ENCODE measurements at places on chromosomes 6 and 20.
A peak's percentile ranks its signal among the peaks of the same experiment; 100 is the strongest.

DNA sequence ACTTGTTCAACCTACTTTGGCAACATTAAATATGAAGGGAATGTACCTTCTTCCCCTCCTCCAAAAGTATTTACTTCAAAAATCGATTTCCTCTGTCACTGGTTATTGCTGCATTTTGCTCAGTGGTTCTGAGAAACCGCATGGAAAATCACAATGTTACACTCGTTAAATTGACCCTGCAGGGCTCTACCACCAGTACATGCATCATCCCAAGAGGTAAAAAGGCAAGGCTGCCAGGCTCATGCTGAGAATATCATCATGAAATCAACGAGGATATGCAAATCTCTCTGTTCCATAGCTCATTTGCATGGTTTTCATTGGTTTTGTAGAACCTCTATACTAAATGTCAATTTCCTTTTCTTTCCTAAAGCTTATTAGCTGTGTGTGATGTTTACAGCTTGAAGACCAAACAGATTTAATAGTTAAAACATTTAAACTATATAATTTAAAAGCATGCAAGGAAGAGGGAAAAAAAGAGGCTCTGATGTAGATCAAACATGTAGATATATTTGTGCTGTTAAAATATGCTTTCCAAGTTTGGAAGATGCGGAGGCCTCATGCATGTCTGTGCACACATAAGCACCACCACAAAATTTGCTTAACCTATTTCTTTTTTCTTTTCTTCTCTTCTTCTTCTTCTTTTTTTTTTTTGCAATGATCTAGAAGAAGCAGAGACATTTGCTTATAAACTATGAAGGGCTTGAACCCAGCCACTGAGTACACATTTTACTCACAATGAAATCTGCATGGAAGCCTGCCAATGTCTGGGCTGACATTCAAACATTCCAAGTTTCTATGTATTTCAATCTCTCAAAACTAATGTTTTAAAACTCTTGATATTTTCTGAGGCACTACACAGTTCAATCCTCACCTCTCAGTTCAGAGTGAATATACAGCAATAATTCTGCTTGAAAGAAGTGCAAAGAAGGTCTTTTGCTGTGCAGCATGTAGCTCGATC, 194.0 kb downstream of the GMPR start:
- no peak for DNase-seq

DNA sequence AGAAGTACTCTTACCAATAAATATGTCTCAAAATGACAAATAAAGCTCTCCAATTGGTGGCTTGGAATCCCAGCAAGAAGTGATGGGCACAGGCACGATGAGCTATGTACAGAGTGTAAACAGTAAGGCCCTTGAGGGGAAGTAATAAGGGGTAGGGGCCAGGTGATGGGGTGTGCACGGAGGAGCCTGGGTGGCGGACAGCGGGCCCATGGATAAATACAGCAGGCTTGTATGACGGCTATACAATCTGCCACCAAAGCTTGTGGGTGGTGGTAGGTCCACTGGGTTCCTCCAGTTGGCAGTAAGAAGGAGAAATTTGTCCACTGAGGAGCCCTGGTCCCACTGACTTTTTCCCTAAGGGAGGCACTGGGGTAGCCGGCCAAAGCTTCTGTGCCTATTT, 205.4 kb upstream of the RNF24 start:
- DNase-seq = no peak

GRCh38 chr6:95232446-95232845, 344.9 kb upstream of the MANEA start:
- DNase-seq = no peak

DNA sequence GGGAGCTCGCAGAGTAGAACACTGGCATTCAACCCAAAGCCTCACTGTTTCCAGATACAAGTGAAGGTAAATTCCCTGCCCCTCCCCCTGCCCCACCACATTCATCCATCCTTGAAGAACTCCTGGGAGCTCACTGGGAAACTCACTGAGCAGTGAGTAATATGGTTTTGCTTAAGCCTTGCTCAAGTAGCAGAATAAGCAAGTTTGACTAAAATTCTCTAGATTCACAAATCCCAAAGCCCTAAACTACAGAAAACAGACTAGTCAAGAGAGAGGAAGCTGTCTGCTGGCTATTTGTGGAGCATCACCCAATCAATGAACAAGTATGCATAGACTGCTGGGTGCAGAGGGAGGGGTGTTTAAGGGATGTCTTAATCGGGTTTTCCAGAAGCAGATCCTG, 82.1 kb downstream of the UNC5CL start:
- no peak for DNase-seq

- DNase-seq = no peak
Measured at GRCh38 chr6:93677264-93677965, 258.1 kb upstream of the EPHA7 start.

- no peak for DNase-seq
Measured at GRCh38 chr20:2084703-2085102, 16.9 kb upstream of the STK35 start.

- no peak for DNase-seq
Measured at GRCh38 chr6:137315081-137315480, 95.9 kb upstream of the IFNGR1 start.

GRCh38 chr20:3786665-3787323, at the start of gene CENPB:
TSS of gene CENPB (minus strand) at chr20:3786740. CDS start at chr20:3786483, 257 bp downstream.
- peak; percentile 97 for DNase-seq
